ENCODE measurements at places on chromosomes 7 and 10. TPM values are rescaled to one million over a fixed set of nuclear protein-coding genes. Genes with fewer than 3 reads are reported as not detected.

UNCX gene
- total RNA-seq = not detected

DNA sequence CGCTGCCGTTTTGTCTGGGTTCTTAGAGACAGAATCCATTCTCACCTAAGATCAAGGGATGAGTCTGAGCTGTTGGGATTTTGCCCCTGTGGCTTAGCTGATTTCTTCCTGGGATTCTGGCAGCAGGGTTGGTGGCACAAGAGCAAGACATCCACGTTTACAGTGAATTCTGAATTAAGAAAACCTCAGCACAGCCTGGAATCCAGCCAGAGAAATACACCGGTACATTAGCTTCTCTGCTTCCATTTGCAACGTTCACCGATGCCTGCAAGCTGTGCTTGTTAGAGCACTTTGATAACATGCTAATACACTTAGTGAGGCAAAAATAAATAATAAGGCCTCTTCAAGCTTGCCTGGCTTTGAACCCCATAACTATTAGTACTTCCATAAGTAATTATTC, 569.8 kb downstream of the CALN1 start:
- no peak for DNase-seq

DNA sequence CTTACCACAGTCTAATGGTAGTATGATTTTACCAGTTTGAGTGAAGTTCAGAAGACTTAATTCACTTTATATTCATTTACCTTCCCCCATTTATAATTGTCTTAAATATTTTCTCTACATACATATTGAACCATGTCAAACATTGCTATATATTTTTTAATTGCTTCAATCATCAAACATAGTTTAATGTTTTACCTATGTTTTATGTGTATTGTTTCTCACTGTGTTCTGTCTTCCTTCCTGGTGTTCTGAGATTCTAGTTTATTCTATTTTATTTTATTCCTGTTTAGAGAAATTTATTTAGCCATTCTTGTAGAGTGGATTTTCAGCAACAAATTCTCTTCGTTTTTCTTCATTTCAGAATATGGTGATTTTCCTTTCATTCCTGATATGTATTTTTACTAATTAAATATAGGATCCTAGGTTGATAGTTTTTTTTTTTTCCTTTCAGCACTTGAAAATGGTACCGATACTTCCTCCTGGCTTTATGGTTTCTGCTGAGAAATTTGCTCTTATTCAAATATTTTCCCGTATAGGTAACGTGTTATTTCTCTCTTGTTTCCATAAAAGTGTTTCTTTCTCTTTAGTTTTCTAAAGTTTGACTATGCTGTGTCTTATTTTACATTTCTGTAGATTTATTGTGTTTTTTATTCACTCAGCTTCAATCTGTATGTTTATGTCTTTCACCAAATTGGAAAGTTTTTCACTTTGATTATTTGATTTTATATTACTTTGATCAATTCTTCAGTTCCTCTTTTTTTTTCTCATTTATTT, 201.8 kb upstream of the AGR3 start:
- no peak for DNase-seq

- no peak for DNase-seq
Observed at GRCh38 chr10:44030738-44031137, 354.2 kb downstream of the CXCL12 start.

- DNase-seq = no peak
Observed at GRCh38 chr7:68243128-68243527, 1246.5 kb downstream of the TYW1 start.

- no peak for DNase-seq
Observed at GRCh38 chr7:46522354-46522906, 601.4 kb upstream of the IGFBP3 start.

DNA sequence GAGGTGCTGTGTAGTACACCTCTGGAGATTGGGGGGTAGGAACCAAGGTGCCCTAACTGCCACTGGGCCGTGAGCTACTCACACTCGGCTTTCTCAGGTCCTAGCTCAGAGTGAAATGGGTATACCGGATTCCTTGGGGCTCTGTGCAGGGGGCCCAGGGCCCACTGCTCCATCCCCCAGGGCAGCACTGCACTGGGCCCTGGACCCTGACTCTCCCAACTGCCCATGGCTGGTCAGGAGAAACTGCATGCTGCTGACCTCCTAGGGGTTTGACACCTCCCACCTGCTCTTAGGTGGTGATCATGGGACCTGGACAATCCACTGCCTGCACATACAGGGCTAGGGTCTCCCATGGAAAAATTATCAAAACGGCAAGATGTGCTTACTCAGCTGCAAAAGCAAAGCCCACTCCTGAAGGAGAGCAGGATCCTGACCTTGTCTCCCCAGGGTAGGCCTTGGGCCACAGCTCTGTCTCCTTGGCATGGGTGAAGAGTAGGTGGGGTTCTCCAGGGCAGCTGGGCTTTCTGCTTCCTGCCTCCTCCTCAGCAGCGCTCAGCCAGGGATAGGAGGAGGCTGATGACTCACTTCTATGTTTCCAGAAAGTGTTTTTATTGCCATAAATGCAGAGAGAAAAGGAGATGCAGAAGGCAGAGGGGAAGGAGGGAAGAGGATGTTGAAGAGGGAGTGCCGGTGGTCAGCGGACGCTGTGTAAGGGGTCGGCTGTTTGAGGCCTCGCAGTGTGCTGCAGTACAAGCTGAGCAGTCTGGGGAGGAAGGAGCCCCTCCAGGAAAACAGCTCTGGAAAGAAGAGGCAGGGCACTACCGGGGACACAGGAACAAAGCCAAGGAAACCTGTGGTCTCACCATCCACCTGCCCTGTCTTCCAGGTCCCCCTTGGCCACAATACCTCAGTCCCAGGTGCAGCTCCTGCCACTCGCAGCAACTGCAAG, 107.8 kb downstream of the ARHGAP22 start:
- no peak for DNase-seq

DNA sequence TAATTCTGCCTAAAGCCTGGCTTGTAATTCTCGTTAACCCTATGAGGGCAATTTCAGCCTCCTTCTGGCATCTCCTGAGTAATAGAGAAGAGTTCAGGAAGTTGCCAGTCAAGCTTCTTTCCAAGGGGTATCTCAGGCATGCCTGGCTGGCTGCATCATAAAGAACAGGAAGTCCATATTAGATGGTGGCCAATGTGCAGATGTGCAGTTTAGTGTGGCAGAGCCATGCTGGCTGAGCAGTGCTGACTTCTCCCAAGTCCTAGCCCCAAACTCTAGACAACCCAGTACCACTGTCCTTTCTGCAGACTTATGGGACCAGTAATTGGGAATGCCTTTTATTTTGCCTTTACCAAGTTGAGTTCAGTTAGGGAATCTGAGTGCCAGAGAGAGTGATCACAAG, 517.9 kb downstream of the GALNT17 start:
- no peak for DNase-seq

DNA sequence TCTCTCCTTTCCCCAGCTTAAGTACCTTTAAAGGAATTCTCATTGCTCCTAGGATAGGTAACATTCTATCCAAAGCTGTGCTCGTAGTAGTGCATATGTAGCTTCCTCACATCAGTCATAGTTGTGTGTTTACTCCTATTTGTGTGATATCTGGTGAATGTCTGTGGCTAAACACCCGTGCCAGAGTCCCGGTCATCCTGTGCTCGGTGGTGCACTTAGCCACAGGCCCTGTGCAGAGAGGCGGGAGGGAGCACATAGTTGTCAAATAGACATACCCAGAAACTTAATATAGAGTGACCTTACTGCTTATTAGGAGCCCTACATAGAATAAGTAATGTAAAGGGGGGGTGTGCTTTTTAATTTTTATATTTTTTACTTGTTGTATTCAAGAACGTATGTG, 76.6 kb downstream of the RBM33 start:
- DNase-seq = no peak

DNA sequence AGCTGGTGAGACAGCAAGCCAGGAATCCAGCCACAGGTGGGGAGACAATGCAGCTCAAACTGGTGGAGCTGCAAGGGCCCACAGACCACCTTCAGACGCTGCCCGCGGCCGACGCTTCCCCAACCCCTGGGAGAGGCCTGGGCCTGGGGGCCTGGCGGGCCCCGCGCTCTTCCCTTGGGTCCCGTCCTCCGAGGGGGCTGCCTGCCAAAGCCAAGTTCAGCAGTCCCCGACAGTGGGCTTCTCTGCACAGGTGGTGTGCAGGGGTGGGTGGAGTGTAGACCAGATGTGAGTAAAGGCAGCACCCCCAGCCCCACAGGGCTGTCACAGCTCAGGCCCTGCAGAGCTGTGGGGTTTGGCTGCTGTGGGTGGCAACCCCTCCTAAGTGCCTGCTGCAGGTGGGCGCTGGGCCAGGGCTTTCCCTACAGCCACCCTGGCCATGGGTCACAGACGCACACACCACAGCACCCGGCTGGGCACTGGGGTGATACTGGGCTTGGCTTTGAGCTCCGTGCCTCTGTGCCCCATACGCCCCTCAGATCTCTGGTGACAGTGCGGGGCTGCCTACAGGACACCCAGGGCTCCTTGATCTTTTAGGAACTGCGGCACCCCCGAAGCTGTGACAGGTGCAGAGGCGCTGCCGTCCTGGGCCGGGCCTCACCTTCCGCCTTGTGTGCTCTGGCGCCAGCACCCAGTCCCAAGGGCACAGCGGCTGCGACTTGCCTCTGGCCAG, 20.5 kb downstream of the BNIP3 start:
- no peak for DNase-seq

DNA sequence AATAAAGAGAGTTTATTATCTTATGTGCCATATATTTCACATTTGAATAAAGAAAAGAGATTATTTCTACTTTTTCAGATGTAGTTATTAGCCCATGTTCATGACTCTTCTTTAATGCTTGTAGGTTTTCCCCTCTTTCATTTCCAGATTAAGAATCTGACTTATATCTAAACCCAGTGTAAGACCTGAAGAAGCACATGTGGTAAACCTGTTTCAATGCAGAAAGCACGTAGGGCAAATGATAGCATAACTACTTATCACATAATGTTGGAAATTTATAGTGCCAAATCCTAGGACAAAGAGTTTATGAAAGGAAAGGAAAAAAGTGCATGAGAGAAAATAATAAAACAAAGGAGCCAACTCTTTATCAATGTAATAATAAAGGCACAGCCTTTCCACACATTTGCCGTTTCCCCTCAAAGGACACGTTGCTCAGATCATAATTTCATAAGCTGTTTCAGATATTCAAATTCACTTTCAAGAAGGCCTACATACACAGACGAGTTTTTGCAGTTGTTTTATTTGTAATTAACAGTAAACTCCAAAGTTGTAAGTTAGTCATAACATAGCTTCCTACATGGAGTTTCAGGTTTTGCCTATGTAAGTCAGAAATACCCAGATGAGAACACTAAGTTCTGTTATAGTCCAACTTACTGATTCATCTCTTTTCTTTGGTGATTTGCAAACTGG, 88.8 kb upstream of the MDFIC start:
- DNase-seq = no peak
